ENCODE measurements at places on chromosomes 11 and 22.

DNA sequence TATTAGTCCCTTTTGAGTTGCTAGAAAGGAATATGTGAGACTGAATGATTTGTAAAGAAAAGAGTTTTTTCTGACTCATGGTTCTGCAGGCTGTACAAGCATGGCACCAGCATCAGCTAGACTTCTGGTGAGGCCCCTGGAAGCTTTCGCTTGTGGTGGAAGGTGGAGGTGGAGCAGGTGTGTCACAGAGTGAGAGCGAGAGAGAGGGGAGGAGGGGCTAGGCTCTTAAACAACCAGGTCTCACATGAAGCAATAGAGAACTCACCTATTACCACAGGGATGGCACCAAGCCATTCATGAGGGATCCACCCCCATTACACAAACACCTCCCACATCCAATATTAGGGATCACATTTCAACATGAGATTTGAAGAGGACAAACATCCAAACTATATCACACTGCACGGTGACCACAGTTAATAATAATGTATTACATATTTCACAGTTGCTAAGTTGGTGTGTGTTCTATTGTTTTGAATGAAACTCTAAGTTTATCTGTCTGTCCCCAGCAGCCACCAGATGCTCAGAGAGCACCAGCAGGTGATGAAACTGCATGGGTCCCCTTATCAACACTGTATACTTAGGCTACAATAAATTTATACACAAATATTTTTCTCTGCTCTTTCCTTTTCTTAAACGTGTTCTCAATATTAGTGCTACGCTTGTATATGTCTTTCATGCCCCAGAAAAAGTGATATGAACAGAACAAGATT, 14.1 kb downstream of the ZFP91 start:
- no peak for DNase-seq

- DNase-seq = no peak
Observed at GRCh38 chr11:131073167-131073566, 156.9 kb upstream of the SNX19 start.

DNA sequence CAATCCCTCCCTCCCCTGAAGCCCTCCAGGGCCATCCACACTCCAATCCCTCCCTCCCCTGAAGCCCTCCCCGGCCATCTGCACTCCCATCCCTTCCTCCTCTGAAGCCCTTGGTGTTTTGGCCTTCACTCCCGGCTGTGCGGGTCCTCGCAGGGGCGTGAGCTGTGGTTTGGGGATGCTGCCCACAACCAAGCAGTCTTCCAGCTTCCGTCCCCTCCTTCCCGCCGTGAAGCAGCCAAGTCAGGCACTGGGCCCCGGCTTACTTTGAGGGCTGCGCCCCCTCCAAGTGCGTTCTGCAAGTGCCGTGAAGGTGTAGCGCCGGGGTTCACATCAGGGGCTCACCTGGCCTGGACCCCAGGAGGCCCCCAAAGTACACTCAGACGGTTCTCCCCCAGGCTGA, 335.9 kb downstream of the BRD1 start:
- DNase-seq = no peak

GRCh38 chr22:23036684-23037428, 33.5 kb upstream of the GNAZ start:
- no peak for DNase-seq

- DNase-seq = no peak
Observed at GRCh38 chr22:49025791-49026493, 801.7 kb downstream of the BRD1 start.

GRCh38 chr11:108204376-108204775, 18.1 kb downstream of the NPAT start:
- DNase-seq = no peak

GRCh38 chr11:116613206-116613875, 159.4 kb downstream of the BUD13 start:
- no peak for DNase-seq

GRCh38 chr11:17353821-17354600, 2.4 kb downstream of the NCR3LG1 start:
- peak; percentile 33 for DNase-seq

DNA sequence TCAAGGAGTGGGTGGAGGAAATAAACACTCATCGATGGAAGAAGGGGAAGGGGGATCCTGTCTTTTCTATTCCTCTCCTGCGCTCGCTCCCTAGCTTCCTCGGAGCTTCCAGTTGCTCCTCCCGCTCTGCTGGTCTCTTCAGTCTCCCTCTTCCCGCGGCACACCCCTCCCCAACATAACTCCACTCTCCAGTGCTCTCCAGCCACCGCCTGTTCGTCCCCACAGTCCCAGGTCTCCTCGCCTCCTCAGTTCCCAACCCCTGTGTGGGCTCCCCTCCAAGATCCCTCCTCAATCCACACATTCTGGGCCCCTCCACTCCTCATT, 438 bp downstream of the ZW10 start:
- peak; percentile 7 for DNase-seq

DNA sequence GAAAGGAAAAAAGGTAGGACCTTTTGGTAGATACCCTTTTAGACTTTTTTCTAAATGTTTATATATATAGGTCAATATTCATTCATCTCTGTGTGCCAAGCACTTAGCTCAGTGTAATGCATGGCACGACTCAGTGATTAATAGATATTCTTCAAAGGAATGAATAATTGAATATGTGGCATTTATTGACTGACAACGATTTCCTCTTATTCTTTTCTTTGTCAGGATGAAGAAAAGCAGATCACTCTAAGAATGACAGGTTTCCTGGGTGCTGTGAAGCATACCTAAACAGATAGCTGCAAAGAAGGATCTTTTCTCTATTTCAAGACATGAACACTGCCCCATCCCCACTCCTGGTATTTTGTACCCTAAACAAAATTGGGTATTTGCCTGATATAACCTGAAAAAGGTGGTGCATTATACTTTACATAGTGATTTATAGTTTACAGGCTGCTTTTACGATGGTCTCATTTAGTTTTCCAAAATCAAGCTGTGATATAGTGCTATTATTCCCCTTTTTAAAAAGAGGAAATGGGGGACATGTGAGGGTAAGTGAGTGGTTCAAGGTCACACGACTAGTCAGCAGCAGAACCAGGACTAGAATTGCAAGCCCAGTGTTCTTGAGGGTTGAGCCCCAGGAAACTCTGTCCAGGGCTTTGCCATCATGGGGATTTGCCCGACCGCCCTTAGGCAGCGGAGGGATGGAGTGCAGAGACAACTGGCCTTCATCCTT, 32.9 kb upstream of the CLMP start:
- DNase-seq = no peak

DNA sequence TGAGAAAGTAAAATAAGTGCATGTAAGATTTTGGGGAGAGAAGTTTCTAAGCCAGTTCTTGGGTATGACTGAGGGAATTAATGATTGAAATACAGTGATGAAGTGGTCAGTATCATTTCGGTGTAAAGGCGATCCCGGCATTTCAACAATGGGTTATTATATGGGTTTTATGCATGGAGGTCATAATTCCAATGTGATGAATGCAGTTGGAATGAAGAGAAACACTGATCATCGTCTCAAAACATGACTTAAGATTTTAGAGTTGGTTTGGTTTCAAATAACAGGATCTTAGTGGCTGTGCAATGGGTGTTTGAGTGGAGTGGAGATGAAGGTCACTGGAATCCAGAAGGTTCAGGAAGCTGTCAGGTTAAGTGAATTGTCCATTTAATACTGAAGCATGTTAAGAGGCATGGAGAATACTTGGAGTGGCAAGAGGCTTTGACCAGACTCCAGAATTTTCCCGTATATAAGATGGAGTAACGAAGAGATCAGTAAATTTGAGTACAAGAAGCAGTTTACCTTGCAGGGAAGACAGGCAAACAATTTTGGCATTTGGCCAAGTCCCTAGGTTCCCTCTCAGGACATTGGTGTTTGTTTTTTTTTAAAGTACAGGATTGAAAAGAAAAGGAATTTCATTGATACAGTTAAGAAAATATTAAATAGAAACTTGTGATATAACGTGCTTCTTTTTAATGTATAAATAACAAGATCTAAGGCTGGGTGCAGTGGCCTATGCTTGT, 96.4 kb upstream of the BIRC3 start:
- no peak for DNase-seq

GRCh38 chr11:44159848-44160721, 64.6 kb downstream of the EXT2 start:
- DNase-seq = no peak

DNA sequence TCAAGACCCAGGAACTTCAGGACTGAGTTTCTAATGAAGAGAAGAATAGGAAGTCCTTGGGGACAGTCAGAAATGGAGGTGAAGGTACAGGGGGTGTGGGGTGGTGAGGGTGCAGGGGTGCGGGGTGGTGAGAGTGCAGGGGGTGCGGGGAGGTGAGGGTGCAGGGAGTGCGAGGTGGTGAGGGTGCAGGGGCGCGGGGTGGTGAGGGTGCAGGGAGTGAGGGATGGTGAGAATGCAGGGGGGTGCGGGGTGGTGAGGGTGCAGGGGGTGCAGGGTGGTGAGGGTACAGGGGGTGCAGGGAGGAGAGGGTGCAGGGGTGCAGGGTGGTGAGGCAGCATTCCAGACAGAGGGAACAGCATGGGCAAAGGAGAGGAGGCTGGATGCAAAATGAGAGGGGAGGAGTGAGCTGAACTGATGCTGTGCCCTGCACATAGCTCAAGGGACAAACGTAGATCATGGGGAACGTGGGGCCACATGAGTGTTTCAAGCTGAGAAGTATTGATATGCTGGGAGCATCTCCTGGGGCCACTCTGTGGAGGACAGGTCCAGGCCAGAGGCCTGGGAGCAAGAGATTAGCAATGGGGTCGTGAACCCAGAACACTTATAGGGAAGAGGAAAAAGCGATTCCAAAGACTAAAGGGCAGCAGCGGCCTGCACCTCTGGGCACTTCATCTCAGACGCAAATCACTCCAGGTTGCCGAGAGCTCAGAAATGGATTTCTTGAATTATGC, 23.7 kb upstream of the DAGLA start:
- DNase-seq = no peak

GRCh38 chr11:114156131-114156581, 96.6 kb downstream of the ZBTB16 start:
- DNase-seq = no peak

- no peak for DNase-seq
Observed at GRCh38 chr22:26792522-26792921, 135.1 kb downstream of the MIAT start.

DNA sequence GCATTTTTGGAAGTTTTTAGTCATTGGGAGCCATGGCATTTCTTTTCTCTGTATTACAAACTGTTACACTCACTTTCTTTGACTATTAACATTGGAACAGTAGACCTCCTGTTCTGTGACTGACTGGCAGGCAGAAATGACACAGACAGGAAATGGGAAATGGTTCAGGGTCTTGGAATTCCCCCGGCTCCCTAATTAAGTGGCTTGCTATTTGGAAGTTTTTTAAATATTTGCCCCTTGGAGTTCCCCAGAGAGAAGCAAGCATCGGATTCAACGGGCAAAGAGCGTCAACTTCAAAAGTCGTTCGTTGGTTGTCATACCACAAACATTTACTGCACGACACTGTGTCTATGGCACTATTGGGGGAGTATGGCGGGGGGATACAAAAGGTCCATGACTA, 1.1 kb upstream of the BIRC2 start:
- no peak for DNase-seq

GRCh38 chr22:36478966-36479365, 2.5 kb downstream of the TXN2 start:
- DNase-seq = no peak

- DNase-seq = no peak
Observed at GRCh38 chr11:34653031-34653430, 32.1 kb downstream of the EHF start.

DNA sequence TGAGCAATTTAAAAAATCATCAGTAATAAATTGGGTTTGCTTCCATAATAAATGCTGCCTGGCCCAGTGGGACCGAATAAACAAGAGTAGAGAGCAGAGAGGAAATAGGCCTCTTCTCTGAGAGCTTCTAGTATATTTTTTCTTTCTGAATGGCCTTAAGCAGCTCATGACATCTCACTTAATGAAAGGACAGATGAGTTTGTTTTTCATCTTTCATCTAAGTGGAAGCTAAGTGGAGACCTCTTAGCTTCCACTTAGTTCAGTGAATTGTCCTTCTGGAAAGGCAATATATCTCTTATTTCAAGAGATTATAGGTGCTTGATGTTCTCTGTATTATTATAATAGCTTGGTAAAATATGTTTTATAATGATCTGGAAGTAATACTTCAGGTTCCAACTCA, 245.9 kb upstream of the ANO3 start:
- DNase-seq = no peak

- no peak for DNase-seq
Observed at GRCh38 chr11:36091256-36091811, 147.5 kb downstream of the LDLRAD3 start.

DNA sequence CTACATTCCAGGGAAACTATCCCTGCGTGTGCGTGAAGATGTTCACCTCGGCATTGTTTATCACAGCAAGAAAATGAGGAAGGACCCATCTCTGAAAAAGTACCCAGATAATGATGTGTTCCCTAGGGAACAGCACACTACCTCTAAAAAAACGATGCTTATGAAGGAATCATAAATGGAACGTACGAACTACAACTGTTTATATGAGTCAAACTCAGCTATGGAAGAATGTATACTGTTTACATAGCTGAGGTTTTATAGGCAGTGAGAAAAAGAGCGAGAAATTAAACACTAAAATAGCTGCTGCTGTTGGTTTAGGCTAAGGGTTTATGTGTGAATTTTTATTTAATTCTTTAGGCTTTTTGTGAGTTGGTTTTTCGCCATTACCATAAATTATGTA, 48.9 kb downstream of the APOL1 start:
- no peak for DNase-seq

- peak; percentile 63 for DNase-seq
Observed at GRCh38 chr11:43942662-43943371, 380 bp downstream of the C11orf96 start.

- DNase-seq = no peak
Observed at GRCh38 chr11:57885298-57886050, 123.9 kb downstream of the CTNND1 start.

- no peak for DNase-seq
Observed at GRCh38 chr22:21850660-21851059, 16.8 kb downstream of the MAPK1 start.

GRCh38 chr11:60928563-60929001, 4.3 kb downstream of the TMEM132A start:
- no peak for DNase-seq

GRCh38 chr22:39266398-39267030, 21.7 kb upstream of the PDGFB start:
- DNase-seq = no peak

GRCh38 chr11:32188785-32189184, 97.9 kb downstream of the RCN1 start:
- no peak for DNase-seq

DNA sequence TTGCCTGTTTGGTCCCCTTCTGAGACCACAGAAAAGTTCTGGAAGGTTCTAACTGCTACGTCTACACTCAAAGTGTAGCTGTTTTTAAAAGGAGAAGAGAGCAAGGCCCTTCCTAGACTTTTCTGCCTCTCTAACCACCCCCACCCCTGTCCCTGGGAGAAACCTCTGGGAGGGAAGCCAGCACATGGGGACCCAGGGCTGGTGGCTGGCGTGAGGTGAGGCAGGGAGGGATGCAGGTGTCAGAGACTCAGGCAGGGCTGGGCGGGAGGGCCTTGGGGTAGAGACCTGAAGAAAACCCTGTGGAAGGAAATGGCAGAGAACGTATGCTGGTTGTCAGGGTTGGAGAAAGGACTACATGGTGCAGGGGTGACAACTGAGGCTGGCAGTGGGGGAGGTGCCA, 26.7 kb downstream of the ARRB1 start:
- no peak for DNase-seq
